NCI-H146 (cell line): ENCODE measurements at places on chromosomes 5 and 9.

- peak; percentile 7 for DNase-seq
These were observed 64.3 kb downstream of the FEM1C start for GRCh38 chr5:115480271-115480670.

- peak; percentile 2 for DNase-seq
These were observed 240.7 kb upstream of the CLINT1 start for GRCh38 chr5:158099571-158100105.

DNA sequence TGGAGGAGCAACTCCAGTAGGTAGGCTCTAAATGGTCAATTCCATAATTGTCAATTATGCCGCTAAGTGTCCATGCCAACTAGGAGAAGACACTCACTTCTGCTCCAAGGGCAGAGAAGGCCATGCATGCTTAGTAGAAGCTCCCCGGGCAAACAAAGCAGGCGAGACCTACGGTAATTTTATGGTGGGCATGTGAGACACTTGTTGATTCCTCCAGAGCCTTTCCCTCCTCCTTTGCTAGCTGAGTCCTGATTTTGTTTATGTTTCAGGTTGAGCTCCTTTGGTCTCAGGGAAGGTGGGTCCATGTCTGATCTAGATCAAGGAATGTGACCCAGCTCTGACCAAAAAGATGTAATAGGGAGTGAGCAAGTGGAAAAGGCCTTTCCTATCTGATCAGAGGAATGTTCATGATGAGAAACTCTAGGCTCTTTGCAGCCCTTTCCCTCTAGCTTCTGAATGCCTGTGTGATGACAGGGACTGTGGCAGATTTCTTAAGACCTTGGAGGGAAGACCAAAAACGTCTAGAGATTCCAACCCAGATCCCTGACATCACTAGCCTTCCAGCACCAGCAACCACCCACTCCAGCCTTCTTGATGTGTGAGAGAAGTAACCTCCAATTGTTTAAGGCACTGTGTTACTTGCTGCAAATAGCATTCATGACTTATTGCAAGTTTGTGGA, 7.7 kb upstream of the CPEB4 start:
- no peak for DNase-seq

- DNase-seq: no peak
These were observed 74.7 kb downstream of the KIF24 start for GRCh38 chr9:34254141-34254913.

DNA sequence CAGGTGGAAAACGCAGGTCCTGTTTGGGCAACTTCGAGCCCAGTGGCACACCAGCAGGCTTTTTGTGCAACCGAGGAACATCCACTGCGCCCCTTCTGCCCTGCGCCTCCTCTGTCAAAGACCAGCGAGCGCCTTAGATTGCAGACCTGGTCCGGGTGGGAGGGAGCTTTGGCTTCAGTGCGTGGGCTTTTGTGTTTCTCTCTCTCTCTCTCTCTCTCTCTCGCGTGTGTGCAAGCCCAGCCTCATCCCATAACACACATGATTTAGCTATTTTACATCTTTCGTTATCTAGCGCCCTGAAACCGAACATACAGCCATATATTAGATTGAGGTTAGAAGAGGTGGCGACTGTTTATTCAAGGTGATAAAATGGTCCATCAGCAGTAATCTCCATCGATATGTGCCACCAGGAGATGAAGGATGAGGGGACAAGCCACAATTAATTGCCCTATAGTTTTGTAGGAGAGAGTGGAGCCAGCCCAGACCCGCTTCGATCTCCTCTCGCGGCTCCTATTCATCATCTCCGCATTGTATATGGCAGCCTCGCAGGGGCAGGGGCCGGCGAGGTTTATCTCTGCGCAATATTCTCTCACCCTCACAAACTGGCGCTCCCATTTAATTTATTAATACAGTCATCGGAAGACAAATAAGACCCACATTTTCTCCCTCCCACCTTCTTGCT, 5.3 kb downstream of the PRDM6 start:
- no peak for DNase-seq

GRCh38 chr9:98536542-98537173, 172.1 kb downstream of the GABBR2 start:
- DNase-seq: peak; percentile 29

DNA sequence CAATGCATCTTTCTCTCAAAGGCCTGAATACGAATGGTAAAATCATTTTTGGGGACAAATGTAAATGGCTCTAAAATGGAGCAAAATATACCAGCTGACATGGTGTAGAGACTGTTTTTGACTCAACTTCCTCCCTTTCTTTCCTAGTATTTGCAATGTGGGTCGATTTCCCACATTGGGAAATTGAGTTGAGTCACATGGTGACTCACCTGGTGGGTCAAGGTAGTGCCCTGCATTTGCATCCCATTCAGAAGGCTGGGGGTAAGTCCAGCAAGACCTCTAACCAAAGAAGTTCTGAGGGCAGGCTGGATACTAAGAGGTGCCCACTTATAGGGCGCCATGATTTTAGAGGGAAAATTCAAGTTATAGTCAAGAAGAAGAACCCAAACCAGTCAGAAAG, 179.6 kb upstream of the MPDZ start:
- DNase-seq: no peak

GRCh38 chr5:123174916-123175481, 86.0 kb downstream of the PRDM6 start:
- DNase-seq: no peak

DNA sequence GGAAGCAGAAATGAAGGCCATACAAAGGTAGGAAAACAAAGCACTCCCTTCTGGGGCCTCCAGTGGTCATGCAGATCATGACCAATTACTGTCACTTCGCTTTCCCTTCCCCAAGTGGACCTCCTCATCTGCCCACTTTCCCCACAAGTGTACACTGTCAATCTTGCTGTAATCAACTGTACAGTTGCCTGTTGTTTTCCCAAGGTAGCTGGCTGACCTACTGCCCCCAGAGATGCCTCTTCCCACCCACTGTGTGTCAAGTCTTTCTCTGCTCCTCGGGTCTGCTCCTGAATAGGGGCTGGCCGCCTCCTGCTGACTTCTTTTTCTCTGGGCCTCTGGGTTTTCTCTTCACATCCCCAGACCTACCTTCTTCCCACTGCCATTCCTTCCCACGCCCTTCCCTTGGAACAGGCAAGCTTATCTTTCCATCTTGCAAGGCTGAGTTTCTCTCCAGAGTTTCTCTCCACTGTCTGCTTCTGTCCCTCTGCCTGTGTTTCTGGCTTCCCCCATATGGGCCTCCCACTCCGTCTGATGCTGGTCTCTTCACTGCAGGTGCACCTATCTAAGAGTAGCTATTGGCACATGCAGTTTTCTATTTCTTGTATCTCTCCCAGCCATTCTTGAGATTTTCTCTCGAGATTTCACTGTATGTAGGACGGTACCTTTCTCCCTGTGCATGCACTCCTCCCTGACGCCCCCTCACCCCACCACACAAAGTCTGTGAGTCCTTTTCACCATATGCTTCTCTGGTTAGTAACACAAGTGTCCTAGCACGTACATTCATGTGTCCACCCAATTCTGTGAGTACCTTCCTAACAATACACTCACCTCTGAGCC, 2.4 kb downstream of the ELL2 start:
- DNase-seq: no peak

- peak; percentile 27 for DNase-seq
These were observed 661 bp downstream of the NSMF start for GRCh38 chr9:137458194-137459151.

- DNase-seq: no peak
These were observed 94.9 kb upstream of the COL5A1 start for GRCh38 chr9:134546746-134547145.

GRCh38 chr5:100898504-100899346, 4.4 kb downstream of the ST8SIA4 start:
- DNase-seq: no peak

GRCh38 chr9:116476935-116477381, 210.1 kb upstream of the TRIM32 start:
- no peak for DNase-seq

DNA sequence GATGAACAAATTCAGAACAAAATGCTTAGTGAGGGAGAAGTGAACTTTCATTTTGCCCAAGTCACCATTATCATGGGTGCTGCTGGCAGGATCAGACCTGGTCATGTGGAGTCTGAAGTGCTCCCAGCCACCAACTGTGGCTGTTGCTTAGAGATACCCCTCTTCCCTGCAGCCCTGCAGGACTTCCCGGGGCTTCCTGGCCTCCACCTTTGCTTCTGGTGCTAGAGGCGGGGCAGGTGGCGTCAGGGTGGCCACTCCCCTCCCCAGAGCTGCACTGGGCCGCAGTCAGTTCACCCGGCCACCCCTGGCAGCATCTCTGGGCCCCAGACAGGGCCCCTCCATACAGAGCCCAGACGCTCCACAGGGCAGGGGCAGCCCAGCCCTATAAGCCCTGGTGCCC, 30.0 kb upstream of the SLC12A7 start:
- DNase-seq: peak; percentile 56

- DNase-seq: no peak
These were observed 56.8 kb upstream of the CNOT6 start for GRCh38 chr5:180437336-180437735.

DNA sequence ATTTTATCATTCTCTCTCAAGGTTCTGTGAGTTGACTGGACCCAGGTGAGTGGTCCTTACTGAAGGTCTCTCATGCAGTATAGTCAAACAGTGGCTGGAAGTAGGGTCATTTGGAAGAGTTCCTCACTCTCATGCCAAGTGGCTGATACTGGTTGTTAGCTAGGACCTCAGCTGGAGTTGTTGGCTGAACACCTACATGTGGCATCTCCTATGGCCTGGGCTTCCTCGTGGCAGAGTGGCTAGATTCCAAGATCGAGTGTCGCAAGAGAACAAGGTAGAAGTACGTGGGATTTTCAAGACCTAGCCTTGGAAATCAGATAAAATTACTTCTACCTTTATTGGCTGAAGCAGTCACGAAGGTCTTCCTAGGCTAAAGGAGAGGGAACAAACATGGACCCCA, 7.6 kb downstream of the SLC31A2 start:
- no peak for DNase-seq

DNA sequence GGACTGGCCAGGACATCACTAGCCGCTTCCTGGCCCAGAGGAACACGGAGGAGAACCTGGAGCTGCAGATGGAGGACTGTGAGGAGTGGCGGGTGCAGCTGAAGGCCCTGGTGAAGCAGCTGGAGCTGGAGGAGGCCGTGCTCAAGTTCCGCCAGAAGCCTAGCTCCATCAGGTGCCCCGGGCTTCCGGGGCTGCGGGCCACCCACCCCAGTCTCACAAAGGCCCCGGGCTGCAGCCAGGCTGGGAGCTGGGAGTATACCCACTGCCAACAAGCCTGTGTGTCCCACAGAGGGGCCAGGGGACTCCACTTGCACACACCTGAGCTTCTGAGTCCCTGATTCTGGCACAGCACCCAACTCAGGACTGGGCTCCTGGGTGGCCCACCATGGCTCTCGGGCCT, 1.7 kb upstream of the RABL6 start:
- DNase-seq: no peak

DNA sequence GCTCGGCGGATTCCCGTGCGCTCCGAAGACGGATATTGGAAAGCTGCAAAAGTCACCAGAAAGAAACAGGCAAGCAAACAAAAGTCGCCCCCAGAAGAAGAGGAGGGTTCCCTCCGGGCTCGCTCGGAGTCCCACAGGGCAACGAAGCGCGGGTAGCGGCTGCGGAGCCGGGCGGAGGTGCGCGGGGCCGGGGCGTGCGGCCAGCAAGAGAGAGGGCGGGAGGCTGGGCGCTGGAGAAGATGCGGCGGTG, at the start of gene FBN2:
TSS of gene FBN2 (minus strand) at position 246 of the 250 bp plus-strand sequence. CDS start 642 bp downstream, outside the sequence.
- DNase-seq: no peak

- no peak for DNase-seq
These were observed 70.4 kb downstream of the LRRC70 start for GRCh38 chr5:62649025-62649424.

DNA sequence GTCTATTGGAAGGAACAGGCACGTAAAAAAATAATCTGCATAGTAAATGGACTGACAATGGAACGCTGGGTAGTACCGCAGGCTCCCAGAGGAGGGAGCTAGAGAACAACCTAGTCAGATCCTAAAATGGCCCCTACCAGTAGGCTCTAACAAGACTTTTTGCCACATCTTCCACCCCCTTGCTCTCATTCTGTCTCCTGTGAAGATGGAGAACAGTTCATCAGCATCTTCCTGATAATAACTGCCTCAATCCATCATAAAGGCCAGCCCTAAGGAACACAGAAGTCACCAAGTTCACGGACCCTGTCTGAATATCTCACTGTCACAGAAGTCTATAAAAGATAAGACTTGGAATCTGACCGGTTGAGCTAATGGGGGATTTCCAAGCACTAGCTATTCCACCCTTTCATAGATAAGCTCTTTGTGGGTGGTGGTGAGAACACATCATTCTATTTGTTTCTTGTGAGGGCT, 133.4 kb downstream of the SLC1A3 start:
- peak; percentile 34 for DNase-seq

GRCh38 chr9:81724242-81724889, 35.0 kb upstream of the TLE1 start:
- DNase-seq: no peak

GRCh38 chr9:133782157-133783130, 44.3 kb upstream of the SARDH start:
- peak; percentile 4 for DNase-seq

DNA sequence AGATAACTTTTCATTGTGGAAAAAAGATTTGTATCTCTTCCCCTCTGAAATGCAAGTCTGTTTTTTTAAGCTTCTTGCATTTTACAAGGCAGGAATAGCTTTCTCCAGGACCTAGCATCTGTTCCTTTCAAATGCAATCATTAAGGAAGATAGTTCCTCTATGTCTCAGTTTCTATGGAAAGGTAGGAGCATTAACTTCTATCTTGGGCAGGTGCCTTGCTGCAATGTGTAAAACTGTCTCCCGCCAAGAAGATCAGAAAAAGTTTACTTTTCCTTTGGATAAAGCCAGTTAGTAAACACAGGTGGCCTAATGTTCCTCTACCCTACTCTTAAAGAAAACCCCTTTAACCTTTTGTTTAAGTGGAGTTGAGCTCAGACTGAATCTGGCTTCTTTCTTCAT, 560.6 kb upstream of the CYLC2 start:
- no peak for DNase-seq

DNA sequence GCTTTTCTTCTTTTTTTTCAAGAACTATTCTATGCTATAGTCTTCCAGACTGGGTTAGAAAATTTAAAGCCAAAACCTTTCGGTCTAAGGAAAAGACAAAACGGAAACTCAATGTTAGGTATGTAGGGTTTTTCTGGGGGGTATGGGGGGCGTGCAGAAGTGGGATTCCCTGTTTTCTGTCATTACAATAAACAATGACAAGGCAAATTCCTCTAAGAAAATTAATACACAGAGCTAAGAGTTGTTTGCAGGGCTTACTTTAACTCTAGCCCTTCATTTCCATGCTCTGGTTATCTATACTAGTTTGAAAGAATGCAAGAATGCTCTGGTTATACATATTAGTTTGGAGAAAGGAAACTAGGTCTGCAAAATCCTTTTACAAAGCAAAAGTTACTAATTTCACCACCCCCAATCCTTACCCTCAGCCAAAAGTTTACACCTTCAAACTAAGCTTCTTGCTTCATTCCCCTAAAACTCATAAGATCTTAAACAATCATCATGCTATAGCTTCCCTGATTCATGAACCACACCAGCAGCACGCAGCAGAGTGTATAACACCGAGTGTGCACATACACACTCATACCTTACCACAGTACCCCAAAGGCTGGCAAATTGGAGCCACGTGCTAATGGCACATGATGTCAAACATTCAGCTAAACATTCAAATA, 89.1 kb upstream of the NR5A1 start:
- DNase-seq: no peak

GRCh38 chr5:138463419-138464007, 1.8 kb upstream of the EGR1 start:
- peak; percentile 14 for DNase-seq
